Fibroblast of lung (primary cell): ENCODE measurements at places on chromosomes 12 and 14. TPM values are rescaled to one million over a fixed set of nuclear protein-coding genes. Genes with fewer than 3 reads are reported as not detected.

PPM1H gene
- 0.57 and 0.95 TPM in 2 replicates for polyA plus RNA-seq

TAS2R43 gene
- polyA plus RNA-seq = not detected in 2 replicates

USP5 gene
- 42.2 and 66.3 TPM in 2 replicates for polyA plus RNA-seq

SUDS3 gene
- 17.8 and 20.3 TPM in 2 replicates for polyA plus RNA-seq

DHH gene
- polyA plus RNA-seq = 0.01 TPM in 2 replicates

GPR33 gene
- polyA plus RNA-seq = not detected in 2 replicates

LALBA gene
- not detected in 2 replicates for polyA plus RNA-seq

ALDH2 gene
- 27.2 and 27.7 TPM in 2 replicates for polyA plus RNA-seq

TMEM132C gene
- polyA plus RNA-seq = not detected in 2 replicates

KRT77 gene
- polyA plus RNA-seq = not detected in 2 replicates

FAIM2 gene
- 1.00 and 7.3 TPM in 2 replicates for polyA plus RNA-seq

ELK3 gene
- 27.9 and 41.7 TPM in 2 replicates for polyA plus RNA-seq

CLEC6A gene
- polyA plus RNA-seq = not detected in 2 replicates

AKT1 gene
- polyA plus RNA-seq = 83.2 and 109 TPM in 2 replicates

ULK1 gene
- polyA plus RNA-seq = 3.3 and 4.0 TPM in 2 replicates

AREL1 gene
- polyA plus RNA-seq = 36.5 and 40.8 TPM in 2 replicates

SLC2A3 gene
- 83.0 and 124 TPM in 2 replicates for polyA plus RNA-seq

OSGEP gene
- 18.1 and 26.2 TPM in 2 replicates for polyA plus RNA-seq

SERPINA5 gene
- not detected in 2 replicates for polyA plus RNA-seq

EPYC gene
- polyA plus RNA-seq = 0.05 and 0.07 TPM in 2 replicates
